ENCODE measurements at places on chromosomes 2 and 18.

GRCh38 chr18:67518566-67518965 lies 2.0 kb upstream of the DSEL start:
- DNase-seq, result no peak

DNA sequence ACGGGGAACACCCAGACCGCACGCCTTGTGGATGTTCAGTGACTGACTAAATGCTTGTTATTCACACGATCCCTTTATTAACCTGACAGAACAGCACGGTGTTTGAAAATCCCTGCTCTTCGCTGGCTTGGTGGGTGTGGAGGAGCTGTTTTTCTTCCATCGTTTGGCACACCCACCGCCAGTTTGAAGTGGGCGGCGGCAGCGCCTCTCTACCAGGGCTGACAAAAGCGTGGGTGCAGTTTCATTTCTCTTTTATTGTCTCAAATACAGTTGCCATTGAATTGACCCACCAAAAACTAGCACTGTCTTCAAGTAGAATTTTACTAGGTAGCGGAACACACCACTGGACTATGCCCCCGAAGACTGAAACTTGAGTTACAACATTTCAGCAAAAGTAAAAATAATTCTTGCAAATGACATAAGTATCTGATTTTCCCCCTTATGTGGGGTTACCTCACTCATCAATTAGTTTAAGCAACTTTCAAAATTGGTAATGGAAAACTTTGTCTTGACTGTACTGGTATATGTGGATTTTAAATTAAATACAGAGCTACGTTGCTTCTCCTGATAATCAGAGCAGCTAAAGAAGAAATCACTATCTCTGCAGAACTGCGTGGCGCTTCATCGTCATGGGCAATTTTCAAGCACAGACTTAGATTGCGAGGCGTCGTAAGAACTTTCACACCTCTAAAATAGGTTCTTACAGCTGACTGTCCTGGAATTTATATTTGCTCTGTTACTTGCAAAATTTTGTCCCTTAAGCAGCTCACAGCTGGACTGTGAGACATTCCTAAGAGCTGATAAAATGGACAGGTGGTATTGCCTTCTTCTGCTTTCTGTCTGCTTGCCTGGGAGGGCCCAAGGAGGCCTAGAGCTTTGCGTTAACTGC lies 60.9 kb downstream of the LDLRAD4 start:
- no peak for DNase-seq

DNA sequence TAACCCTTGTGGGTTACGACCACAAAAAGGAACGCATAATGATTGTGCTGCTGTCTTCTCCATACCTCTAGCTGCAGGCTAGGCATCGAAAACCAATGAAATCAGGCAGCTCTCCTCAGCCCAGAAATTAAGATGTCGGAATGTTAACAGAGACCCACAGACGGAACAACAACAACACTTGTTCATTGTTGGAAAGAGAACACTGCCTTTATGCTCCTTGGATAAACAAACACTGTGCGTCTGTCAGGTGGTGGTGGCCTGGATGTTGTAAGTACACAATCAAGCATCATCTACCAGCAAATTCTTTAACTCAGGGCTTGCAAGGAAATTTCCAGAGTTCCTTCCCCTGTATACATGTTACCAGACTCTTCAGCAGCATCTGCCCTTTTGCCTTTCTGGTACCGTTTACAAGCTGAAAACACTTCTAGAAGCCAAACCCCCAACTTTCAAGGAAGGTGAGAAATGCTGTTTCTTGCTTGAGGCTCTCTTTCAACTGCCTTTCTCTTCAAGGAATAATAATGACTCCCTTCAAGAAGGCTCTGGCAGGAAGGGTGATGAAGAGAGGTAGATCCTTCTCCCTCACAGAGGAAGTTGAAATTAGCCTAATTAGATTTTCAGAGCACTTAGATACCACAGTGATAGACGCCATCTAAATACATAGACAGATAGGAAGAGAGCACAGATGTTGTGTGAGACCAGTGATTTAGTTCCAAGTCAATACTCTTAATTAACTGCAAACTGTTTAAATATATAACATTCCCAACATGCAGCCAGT lies 332.7 kb downstream of the ZNF521 start:
- no peak for DNase-seq

GRCh38 chr2:102986826-102987490 lies 225.1 kb downstream of the TMEM182 start:
- no peak for DNase-seq

DNA sequence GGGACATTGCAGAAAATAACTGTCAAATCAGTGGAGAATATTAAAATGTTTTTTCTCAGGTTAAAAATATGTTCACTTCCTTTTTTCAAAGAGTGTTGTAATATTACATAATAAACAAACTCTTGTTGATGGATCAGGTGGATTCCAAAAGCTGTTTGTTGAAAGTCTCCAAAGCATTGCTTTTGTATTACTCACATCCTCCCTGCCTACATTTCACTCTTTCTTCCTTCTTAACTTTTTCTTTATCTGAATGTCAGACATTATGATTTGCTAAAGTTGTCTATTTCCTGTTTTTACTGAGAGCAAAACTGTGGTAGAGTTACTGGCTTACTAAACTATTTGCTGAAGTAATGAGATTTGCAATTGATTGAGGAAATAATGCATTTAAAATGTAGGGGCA lies 92.1 kb downstream of the CDH19 start:
- DNase-seq, result no peak

- DNase-seq, result no peak
Observed at GRCh38 chr2:96952976-96953610, 33.3 kb downstream of the FAM178B start.

DNA sequence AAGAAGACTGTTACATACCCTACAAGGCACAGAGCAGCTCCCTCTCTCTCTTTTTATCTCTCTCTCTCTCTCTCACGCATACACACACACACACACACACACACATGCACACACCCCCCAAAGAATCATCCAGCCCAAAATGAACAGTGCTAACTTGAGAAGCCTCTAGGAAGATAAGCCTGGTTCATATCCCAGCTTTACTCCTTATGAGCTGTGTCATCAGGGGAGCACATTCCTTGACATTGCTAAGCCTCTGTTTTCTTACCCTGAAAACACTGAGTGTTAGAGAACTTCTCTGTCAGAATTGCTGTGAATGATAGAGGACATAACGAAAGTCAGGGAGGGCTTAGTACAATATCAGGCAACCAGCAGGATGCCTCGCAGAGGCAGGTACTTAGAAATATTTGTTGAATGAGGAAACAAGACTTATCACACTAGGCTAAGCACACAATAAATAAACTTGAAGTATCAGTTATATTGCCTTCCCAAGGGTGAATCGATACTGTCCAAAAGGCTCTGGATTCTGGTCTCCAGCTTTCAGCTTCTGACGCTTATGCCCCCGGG lies 725.6 kb upstream of the ID2 start:
- no peak for DNase-seq

- DNase-seq, result no peak
Observed at GRCh38 chr2:127072396-127072795, 34.6 kb downstream of the BIN1 start.

DNA sequence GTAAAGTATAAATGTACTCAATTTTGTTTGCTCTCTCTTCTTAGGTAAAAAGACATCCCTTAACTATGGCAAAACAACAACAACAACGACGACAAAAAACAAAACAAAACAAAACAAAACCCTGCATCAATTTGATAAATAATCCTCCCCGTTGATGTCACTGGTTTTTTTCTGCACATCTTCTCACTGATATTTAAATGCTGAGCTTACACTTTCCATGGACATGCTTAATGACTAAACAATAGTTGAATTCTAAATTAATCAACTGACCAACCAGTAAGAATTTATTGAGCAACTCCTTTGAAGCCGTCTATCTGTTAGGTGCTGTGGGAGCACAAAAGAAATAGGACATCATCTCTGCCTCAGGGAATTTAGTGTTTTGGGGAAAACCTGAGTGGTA lies 20.2 kb upstream of the POLE4 start:
- no peak for DNase-seq

GRCh38 chr2:46521215-46521683 lies 41.9 kb downstream of the TMEM247 start:
- no peak for DNase-seq
